Suprapubic skin (tissue), 4 donors: ENCODE measurements at places on chromosomes 2 and 18. TPM values are rescaled to one million over a fixed set of nuclear protein-coding genes. Genes with fewer than 3 reads are reported as not detected.

DNA sequence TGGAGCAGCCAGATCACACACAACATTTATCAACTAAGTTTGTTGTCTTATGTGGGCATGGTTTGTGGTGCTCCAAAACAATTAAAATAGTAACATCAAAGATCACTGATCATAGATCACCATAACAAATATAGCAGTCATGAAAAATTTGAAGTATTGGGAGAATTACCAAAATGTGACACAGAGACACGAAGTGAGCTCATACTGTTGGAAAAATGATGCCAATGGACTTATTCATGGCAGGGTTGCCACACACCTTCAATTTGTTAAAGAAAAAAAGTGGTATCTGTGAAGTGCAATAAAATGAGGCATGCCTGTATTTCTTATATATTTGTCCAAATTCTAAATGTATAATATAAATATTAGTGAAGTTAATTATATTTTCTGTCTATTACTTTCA, 42.9 kb upstream of the CABYR start:
- no peak for DNase-seq

GRCh38 chr2:233707940-233708644, 4.6 kb upstream of the UGT1A5 start:
- no peak for DNase-seq

DNA sequence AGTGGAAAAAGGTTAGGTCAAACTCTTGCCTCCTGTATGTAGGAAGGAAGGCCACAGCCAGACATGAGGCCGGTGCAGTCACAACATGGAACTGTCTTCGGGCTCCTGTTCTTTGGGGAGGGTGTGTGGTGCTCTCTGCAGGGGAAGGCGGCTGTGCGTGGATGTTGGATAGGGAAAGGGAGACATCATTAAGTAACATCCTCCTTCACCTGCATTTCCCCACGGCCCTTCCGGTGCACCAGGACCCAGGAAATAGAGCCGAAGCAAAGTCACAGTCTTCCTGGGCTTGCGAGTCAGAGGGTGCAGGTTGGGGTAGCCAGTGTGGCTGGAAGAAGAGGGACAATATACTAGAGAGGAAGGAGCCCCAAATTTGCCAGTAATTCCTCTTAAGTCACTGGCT, 78.9 kb upstream of the SMAD7 start:
- peak; percentile 58 for DNase-seq

DNA sequence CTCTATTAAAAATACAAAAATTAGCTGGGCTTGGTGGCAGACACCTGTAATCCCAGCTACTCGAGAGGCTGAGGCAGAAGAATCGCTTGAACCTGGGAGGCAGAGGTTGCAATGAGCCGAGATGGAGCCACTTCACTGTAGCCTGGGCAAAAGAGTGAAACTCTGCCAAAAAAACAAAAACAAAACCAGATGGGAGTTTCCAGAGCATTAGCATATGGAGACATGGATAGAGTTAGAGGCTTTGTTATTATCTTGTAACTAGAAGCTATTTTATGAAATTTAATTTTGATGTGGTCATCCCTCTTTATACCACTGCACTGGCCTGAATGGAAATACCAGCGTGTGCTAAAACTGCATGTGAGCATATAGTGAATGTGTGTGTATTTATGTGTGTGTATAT, 58.9 kb downstream of the TRAPPC8 start:
- no peak for DNase-seq

- no peak for DNase-seq
Observed at GRCh38 chr2:86056590-86057331, 48.9 kb downstream of the POLR1A start.

- no peak for DNase-seq
Observed at GRCh38 chr2:216234106-216234505, 125.0 kb downstream of the XRCC5 start.

GRCh38 chr2:183009249-183009899, 28.9 kb downstream of the NCKAP1 start:
- no peak for DNase-seq

DNA sequence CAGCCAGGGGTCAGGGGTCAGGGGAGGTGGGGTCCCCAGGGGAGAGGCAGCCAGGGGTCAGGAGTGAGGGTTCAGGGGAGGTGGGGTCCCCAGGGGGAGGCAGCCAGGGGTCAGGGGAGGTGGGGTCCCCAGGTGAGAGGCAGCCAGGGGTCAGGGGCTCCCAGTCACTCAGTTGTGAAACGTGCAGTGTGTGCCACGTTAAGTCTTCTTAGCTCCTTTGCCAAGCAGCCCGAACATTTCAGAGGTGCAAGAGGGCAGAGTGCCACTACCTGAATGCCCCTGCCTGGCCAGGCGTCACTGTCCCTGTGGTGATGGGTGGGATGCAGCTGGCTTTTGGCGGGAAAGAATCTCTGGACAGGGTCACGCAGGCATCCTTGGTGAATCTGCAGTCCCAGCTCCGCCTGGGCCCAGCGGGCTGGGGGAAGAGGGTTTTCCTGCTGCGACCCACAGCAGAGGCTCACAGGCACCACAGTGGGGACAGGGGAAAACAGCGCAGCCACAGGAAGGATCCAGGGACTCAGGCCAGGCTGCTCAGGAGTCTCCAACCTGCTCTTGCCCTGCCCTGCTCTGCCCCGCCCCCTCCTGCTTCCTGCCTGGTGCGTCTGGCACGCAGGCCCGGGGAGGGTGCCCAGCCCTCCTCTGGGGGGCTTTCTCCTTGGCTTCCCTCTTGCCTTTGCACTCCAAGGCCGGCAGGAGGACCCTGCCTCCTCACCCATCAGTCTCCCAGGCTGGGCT, 188.3 kb downstream of the TWIST2 start:
- no peak for DNase-seq

DNA sequence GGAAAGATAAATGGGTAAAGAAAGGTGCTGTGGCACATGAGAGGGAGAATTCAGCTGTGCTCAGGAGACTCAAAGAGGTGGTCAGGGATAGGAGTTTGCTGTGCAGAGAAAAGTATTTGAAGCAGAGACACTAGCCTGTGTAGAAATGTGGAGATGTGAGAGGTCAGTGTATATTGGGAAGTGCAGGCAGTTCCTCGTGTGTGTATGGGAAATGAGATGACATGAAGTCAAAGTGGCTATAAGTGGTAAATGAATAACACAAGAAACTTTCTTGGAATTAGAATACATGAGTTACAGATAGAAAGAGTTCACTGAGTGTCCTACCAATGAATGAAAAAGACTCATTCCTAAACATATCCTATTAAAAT, 11.6 kb downstream of the MAP3K20 start:
- DNase-seq = no peak

DNA sequence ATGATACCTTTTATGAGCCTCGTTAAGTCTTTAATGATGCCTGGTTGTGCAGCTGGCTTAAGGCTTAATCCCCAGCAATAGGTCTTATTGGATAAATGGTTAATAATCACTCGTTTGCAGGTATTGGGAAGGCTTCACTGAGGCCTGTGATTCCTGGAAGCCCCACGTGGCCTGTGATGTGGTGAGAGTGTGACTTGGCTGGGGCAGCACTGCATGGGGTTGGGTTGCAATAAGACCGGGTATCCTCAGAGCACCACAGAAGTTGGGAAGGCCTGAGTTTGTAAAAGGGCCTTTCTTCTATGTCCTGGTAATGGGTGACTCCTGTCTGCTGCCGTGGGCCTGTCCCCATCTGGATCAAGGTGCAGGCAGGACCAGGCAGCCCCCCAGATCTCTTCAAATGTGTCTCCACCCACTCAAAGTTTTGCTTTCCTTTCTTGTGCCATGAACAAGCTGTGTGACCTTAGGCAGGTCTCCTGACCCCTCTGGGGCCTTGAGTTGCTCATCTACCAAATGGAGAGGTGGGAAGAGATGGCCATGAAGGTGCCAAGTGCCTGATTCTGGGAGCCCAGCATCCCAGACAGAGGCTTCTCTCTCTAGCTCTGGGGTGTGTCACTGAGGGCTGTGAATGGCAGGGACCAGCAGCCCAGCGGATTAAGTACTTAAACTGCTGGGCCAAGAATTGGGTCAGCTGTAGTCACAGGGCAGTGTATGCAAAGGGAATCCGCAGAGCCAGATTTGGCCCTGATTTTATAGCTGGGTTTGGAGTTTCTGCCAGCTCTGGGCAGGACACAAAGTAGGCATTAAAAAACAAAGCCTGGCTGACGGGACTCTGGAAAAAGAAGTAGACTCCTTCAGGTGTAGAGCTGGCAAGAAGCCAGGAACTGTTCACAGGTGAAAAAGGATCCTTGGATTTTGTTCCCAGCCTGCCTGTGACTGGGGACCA, 24.4 kb downstream of the LBH start:
- no peak for DNase-seq

DNA sequence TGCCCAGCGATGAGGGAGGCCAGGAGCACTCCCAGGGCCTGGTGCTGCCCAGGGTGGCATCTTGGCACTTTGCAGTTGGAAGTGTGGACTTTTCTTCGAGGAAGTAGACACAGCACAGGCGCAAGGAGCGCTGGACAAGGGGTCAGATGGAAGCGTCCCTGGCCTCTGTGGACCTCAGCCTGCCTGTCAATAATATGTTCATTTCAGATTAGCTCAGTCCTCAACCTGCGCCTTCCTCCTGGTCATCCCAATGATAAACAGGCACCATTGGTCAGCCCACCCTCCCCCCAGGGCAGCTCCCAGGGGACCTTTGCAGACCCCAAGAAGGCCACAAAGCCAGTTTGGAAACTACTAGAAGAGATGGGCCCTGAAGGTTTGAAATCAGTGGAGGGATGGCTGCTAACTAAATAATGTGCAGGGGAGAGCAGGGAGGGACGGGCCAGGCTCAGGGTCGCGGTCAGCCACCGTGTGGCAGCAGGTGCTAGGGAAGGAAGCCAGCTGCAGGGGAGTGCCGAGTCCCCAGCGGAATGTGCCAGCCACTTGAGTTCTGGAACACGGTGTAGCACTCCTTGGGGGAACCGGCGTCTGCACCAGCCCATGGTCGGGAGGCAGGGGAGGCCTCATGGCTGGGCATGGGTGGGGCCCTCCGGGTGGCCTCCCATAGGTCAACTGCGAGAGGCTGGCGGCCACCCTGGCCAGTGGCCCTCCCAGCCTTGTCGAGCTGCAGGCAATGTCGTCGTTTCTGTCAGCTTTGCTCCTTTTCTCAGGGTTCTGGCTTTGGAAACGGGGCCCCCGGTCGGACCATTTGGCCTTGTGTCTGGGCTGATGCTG, 59.9 kb downstream of the ADI1 start:
- DNase-seq = no peak

GRCh38 chr2:60569680-60570111, 16.2 kb upstream of the BCL11A start:
- no peak for DNase-seq

DNA sequence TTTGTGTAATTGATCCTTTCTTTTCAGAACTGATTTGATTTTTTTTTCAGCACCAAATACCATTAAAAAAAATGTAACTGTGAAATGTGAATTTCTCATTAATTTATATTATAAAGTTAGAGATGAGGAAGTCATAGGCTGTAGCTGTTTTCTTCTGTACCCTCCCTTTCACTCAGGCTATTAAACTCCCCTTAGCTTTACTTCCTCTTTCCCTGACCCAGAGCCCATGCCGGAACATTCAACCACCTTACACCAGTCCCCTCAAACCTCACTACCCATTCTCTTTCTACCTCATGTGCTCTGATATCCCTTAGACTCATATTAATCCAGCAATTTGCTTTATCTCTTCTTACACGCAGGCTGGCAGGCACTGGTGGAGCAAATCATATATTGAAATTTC, 12.4 kb downstream of the GALNT5 start:
- no peak for DNase-seq

GRCh38 chr2:137813176-137813575, 151.1 kb upstream of the HNMT start:
- no peak for DNase-seq

- DNase-seq = no peak
Observed at GRCh38 chr2:190105554-190105953, 43.0 kb upstream of the MSTN start.

- no peak for DNase-seq
Observed at GRCh38 chr2:52404866-52405265, 1362.7 kb upstream of the CHAC2 start.

GRCh38 chr2:71173096-71173495, 42.7 kb downstream of the MPHOSPH10 start:
- no peak for DNase-seq

DNA sequence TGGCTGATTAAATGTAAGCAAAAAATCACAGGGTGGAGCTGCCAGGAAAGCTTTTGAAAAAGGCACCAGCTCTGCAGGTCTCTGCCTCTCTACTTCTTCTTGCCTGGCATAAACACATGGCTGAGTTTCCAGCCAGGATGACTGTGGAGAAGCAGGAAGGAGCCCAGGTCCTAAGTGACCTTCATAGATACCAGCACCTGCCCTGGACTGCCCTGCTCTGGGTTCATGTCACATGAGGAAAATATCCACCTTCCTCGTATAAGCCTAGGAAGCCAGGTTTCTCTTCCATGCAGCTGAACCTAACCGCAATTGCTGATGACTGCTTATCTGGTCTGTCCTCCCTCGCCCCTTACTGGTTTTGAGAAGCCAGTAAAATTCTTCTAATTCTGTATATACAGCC, 47.8 kb upstream of the CREB1 start:
- no peak for DNase-seq

GRCh38 chr18:11987527-11987926, 6.2 kb downstream of the IMPA2 start:
- DNase-seq = peak; percentile 64

GRCh38 chr2:50658883-50659282, 373.0 kb downstream of the NRXN1 start:
- no peak for DNase-seq

DNA sequence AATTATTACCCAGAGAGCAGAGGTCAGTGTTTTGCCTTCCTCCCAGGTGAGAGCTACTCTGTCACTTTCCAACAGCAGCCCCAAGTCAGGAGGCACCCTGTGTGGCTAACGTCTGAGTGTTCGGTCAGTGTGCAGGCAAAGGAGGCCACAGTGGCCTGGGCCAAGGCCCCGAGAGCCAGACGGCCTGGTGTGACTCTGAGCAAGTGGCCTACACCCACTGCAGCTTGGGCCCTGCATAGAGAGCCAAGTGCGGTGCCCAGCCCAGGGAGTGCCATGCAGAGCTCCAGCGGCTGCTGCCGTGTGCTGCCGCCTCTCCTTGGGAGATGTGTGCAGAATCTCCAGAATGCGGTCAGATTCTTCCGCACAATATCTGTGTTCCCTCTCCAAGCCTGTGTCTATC, 70.4 kb downstream of the GNAL start:
- no peak for DNase-seq

Gene CSRNP3
- 6.5 TPM for total RNA-seq

Gene CNRIP1
- total RNA-seq = 4.3 TPM

Gene CD8B2
- total RNA-seq = not detected

Gene MFF
- 98.6 TPM for total RNA-seq

Gene FHOD3
- total RNA-seq = 13.3 TPM

Gene ALPP
- total RNA-seq = not detected

Gene DSG2
- total RNA-seq = 19.5 TPM

Gene RGPD3
- 1.1 TPM for total RNA-seq
